Cardiac ventricle fibroblast (primary cell): ENCODE measurements at places on chromosomes 12 and 14. TPM values are rescaled to one million over a fixed set of nuclear protein-coding genes. Genes with fewer than 3 reads are reported as not detected.

The PFKM gene
- total RNA-seq = 51.6 and 52.3 TPM in 2 replicates

The TSHR gene
- not detected in 2 replicates for total RNA-seq

The GSG1 gene
- total RNA-seq = 0.34 and 1.5 TPM in 2 replicates

The FGF23 gene
- not detected in 2 replicates for total RNA-seq

The FGD4 gene
- total RNA-seq = 5.6 and 7.1 TPM in 2 replicates

The MOK gene
- 19.2 and 26.3 TPM in 2 replicates for total RNA-seq

The KLRD1 gene
- 0.19 and 0.88 TPM in 2 replicates for total RNA-seq

The SMOC1 gene
- 0.64 and 1.8 TPM in 2 replicates for total RNA-seq

The NPC2 gene
- total RNA-seq = 713 and 752 TPM in 2 replicates

The FAM161B gene
- 3.1 and 3.9 TPM in 2 replicates for total RNA-seq

The DAD1 gene
- total RNA-seq = 290 and 388 TPM in 2 replicates

The RPGRIP1 gene
- not detected in 2 replicates for total RNA-seq

The GNB3 gene
- 0.20 and 2.4 TPM in 2 replicates for total RNA-seq

The RNASE3 gene
- not detected in 2 replicates for total RNA-seq

The ADGRD1 gene
- total RNA-seq = 0.44 and 1.1 TPM in 2 replicates

The DDX47 gene
- 45.1 and 56.6 TPM in 2 replicates for total RNA-seq

The PLD4 gene
- total RNA-seq = 0.05 TPM in 1 of 2 replicates, not detected in the other

The DDX11 gene
- 7.6 and 10.3 TPM in 2 replicates for total RNA-seq

The TSPAN8 gene
- total RNA-seq = 0.59 and 1.00 TPM in 2 replicates

The DTX1 gene
- total RNA-seq = 1.4 and 2.5 TPM in 2 replicates

The FAM186B gene
- 0.06 and 0.15 TPM in 2 replicates for total RNA-seq

The TSPAN19 gene
- total RNA-seq = not detected in 2 replicates

The PEX5 gene
- 25.7 and 31.9 TPM in 2 replicates for total RNA-seq

The EML5 gene
- total RNA-seq = not detected in 2 replicates

The SLCO1B1 gene
- total RNA-seq = not detected in 2 replicates
